Stimulated activated CD4-positive, alpha-beta T cell treated with anti-CD3 and anti-CD28 coated beads, TNF-alpha, amount 100 ng/mL, for 1 hour (primary cell): ENCODE measurements at places on chromosomes 2 and 18.

GRCh38 chr2:171469176-171469575 is 35.1 kb downstream of the DCAF17 start:
- no peak for DNase-seq

- DNase-seq, result no peak
Observed at GRCh38 chr2:195279840-195280427, 377.1 kb upstream of the SLC39A10 start.

GRCh38 chr2:58545300-58546280 is 304.5 kb upstream of the FANCL start:
- no peak for DNase-seq

DNA sequence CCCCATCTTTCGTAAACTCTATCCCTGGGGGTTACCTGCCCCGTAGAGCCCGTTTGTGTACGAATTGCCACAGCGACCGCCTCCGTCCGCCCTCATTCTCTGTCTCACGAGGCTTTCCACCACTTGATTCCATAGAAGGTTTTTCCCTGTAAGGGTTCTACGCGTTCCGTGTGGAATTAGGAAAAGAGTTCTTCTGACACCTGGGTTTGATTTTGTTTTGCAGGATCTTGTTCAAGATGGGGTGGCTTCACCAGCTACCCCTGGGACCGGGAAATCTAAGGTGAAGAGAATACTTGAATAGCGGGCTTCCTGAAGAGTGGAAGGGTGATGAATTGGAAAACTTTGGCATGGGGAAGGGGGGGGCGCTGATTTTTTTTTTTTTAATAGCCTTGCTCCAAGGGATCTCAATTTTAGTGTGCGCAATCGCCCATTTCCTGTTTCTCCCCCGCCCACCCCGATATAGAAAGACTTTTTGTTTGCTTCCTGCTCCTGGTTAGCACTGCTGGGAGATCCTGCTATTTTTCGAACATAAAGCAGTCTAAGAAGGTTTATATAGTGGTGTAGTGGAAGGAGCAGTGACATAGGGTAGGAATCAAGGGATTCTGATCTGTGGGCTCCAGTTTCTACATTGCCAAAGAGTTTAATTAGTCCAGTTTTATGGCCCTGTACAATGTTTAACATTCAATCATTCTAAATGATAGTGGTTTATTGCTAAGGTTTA is 564 bp downstream of the GCC2 start:
- DNase-seq, result no peak

DNA sequence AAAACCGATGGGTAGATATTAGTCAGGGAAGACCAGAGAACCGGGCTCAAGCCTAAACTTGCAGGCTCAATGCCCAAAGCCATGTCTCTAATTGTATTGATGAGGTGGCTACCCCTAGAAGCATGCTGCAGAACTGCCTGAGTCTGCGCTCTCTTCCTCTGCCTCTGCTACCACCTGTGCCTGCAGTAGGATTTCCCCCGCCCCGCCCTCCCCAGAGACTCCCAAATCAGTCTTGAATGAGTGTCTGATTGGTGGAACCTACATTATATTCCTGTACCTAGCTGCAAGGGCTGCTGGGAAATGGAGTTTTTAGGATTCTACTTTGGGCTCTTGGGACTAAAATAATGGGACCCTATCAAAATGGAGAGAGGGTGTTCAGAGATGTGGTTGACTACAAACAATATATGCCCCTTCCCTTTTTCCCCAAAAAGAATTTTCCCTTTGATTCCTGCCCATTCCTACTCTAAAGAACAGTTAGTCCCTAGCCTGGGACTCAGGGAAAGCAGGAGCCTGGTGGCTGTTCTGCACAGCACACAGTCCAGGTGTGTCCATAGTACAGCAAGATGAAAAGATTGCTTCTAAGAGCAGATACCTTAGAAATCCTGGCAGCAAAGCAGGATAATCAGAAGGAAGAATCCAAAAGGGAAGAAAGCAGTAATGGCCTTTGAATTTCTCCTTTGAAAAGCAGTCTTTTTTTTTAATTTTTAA is 12.5 kb downstream of the GRP start:
- DNase-seq, result no peak

GRCh38 chr2:226655871-226656270 is 143.7 kb downstream of the IRS1 start:
- DNase-seq, result no peak

GRCh38 chr18:76619261-76619620 is 124.2 kb upstream of the ZNF516 start:
- DNase-seq, result no peak

GRCh38 chr18:6221602-6222014 is 193.1 kb downstream of the L3MBTL4 start:
- no peak for DNase-seq

- no peak for DNase-seq
Observed at GRCh38 chr18:44590956-44591670, 89.6 kb upstream of the SETBP1 start.

- DNase-seq, result no peak
Observed at GRCh38 chr2:123453772-123454171, 571.3 kb upstream of the CNTNAP5 start.

- no peak for DNase-seq
Observed at GRCh38 chr18:44774191-44774590, 93.5 kb downstream of the SETBP1 start.

- DNase-seq, result no peak
Observed at GRCh38 chr2:166384774-166385173, 9.0 kb upstream of the SCN9A start.

GRCh38 chr2:79612999-79613398 is 100.1 kb downstream of the CTNNA2 start:
- no peak for DNase-seq

- no peak for DNase-seq
Observed at GRCh38 chr2:41934329-41934958, 113.4 kb upstream of the PKDCC start.

DNA sequence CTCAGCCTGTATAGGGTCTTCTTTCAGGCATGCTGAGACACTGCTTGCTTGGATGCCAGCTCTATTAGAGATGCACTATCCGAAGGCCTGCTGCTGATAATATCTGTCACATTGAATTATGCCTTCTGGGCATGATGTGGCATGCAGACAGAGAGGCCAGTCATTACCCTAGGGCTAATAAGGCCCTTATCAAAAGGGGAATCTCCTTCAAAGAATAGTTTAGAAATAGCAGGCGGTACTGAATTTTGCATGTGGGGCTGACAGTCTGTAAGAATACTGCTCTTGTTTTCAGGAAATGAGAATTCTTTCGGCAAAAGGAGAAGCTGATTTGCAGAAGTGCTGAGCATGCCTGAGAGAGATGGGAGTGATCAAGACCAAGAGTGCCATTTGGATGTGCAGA is 13.1 kb upstream of the LHCGR start:
- DNase-seq, result no peak

DNA sequence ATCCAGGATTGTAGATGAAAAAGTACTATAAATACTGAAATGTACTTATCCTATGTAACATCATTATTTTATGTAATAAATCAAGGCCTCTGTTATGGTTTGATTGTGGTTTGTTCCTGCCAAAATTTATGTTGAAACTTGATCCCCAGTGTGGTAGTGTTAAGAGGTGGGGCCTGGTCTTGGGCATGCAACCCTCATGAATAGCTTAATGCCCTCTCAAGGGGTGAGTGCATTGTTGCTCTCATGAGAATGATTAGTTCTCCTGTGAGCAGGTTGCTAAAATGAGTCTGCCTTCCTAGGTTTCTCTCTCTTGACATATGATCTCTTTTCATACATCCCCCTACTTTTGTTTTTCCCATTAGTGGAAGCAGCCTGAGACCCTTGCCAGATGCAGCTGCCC is 915.4 kb downstream of the TSN start:
- no peak for DNase-seq

DNA sequence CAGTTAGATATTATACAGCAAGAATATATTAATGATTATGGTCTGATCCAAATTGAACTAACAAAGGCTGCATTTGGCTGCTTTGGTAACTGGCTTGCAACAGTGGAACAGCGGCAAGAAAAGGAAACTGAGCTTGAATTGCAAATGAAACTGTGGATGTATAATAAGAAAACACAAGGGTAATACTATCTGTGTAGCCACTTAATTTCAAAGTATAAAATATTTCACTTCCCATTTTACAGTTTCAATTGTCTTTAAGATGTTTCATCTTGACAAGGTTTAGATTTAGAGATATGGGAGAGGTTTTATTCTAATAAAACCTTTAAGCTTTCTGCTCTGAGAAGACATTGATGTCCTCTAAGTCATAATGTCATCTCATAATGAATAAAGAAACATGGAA is 23.8 kb downstream of the WDR75 start:
- no peak for DNase-seq

- DNase-seq, result no peak
Observed at GRCh38 chr2:96185516-96185915, 23.1 kb downstream of the STARD7 start.

- DNase-seq, result no peak
Observed at GRCh38 chr2:100182494-100183361, 40.3 kb upstream of the AFF3 start.

DNA sequence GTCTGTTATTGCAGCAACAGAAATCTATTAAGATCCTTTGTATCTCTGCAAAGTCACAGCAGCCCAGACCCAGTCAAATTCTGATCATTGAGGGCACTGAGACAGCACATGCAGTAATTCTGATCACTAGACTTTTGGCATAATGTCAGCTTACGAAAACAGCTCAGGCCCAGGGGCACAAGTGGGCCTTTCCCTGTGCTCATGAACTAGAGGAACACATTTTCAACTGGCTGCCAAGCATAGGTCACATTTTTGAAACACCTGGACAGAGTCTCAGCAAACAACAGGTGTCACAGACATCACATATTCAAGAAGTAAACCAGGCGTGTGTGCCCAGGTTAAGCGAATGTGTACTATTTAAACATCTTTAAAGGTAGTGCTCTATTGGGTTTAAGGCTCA is 13.7 kb downstream of the DOCK10 start:
- no peak for DNase-seq

GRCh38 chr2:128202791-128203190 is 111.8 kb downstream of the UGGT1 start:
- no peak for DNase-seq

DNA sequence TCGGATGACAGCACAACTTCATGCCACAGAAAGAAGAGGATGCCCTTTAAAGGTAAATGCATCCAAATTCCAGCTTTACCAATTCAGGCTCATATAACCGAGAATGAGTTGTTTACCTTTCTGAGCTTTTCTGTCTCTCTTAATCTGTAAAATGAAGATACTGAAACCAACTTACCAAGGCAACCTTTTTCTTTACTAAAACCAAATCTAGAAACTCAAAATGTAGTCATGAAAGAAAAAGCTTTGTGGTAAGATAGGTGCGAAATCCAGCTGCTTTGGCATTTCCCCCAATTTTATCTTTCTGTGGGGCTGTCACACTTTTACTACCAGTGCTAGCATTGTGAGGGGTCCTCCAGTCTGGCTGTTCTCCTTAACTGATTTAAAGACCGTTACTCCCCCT is 240.4 kb downstream of the IKZF2 start:
- no peak for DNase-seq

DNA sequence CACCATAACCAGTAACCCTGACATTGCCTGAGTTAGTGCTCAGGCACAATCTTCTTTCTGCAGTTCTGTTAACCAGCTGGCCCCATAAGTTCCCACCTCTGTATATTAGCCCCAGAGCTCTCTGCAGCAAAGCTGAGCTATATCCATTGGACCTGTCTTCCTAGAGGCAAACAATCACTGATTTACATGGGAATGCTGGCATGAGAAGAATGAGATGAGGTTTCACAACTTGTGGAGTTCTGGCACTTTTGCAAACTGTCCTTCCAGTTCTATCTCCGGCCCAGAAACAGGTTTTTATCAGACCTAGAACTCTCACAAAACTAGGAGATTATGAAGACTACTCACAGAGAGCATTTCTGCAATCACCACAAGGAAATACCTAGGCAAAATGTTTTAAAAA is 7.9 kb upstream of the CCBE1 start:
- DNase-seq, result no peak

- no peak for DNase-seq
Observed at GRCh38 chr2:24912986-24913385, 7.1 kb downstream of the ADCY3 start.

GRCh38 chr2:228675091-228675490 is 493.6 kb upstream of the SPHKAP start:
- no peak for DNase-seq

- no peak for DNase-seq
Observed at GRCh38 chr2:118185210-118186109, 97.2 kb downstream of the INSIG2 start.

DNA sequence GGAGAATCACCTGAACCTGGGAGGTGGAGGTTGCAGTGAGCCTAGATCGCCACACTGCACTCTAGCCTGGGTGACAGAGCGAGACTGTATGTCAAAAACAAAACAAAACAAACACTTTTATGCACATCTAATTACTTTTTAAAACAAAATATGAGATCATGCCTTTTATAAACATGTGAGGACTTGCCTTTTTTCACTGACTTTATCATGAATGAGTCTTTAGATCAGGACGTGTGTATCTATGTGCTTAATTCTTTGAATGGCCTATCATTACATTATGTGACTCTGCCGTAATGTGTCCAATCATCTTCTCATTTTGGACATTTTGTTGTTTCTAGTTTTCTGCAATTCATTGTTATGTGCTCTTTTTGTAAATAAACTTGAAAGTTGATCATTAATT is 58.7 kb downstream of the FAM117B start:
- DNase-seq, result no peak

GRCh38 chr2:234588054-234588430 is 91.2 kb upstream of the ARL4C start:
- DNase-seq, result no peak

DNA sequence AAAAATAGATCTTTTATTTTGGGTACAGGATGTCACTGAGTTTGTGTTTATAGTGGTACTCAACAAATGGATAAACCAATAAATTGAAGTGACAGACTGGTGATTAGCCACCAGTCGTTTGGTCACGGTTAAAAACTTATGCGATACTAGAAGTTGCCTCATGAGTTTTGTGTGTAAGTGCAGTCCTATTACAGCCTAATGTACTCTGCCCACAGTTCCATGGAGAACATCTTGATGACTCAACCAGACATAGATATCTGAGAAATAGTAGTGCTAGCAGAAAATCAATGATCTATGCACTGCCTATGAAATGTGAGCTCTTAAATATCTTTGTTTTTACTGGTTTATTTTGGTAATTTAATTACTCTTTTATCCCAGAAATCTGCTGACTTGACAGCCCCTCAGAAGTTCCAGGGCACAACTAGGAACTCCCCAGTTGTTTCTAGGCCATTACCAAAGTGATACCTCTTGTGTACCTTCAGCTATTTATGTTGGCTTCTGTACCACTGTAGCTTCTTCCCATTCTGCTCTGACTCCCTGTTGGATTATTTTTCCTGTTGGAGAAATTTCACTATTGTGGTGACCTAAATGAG is 209.1 kb upstream of the KCNJ3 start:
- DNase-seq, result no peak

GRCh38 chr2:240178564-240178963 is 38.1 kb upstream of the OTOS start:
- no peak for DNase-seq

- DNase-seq, result no peak
Observed at GRCh38 chr2:168490015-168490874, 34.2 kb downstream of the CERS6 start.
